Calu3 (cell line): ENCODE measurements at places on chromosomes 7 and 10.

DNA sequence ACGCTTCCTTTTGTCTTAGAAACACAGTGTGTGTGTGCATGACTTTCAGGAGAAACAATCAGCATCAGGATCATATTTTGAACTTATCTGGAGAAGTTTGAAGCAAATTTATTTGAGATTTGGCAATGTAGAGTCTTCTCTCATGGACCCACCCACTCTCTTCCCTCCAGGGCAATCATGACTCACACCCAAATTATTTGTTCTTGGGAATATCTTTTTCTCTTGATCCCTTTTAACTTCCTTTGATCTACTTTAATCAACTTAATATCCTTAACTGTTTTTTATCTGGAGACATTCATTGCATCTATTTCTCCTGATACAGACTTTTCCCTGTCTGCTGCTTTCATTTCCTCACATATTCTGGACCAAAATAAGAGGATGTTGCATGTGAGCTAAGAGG is 1174.3 kb downstream of the GATA3 start:
- DNase-seq = no peak

GRCh38 chr10:30863516-30864210 is 168.0 kb downstream of the ZNF438 start:
- DNase-seq = no peak

GRCh38 chr10:117432866-117433265 is 57.6 kb upstream of the PDZD8 start:
- DNase-seq = no peak

DNA sequence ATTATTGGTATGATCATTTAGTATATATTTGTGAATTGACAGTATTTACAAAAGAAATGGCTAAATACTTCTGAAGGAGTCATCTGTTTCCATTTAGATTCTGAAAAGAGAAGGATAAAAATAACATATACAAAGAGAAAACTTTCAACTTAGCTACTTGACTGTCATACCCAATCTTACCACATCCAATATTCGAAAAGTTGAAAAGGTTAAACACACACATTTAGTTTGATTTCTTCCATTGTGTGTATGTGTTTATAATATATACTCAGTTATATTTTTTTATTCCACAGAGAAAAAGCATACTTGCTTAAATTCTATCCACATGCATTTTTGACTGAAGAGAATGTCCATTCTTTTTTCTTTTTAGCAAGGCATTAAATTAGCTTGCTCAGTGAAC is 470.7 kb downstream of the TFEC start:
- DNase-seq = no peak

GRCh38 chr10:3592424-3592823 is 192.6 kb downstream of the KLF6 start:
- DNase-seq = no peak

- no peak for DNase-seq
Observed at GRCh38 chr7:155454183-155455112, 3.5 kb upstream of the EN2 start.
